ENCODE measurements at places on chromosomes 4 and X. TPM values are rescaled to one million over a fixed set of nuclear protein-coding genes. Genes with fewer than 3 reads are reported as not detected.

The CENPVL2 gene
- total RNA-seq: not detected

The TCEAL5 gene
- not detected for total RNA-seq

The JCHAIN gene
- 1.4 TPM for total RNA-seq

The CDKL5 gene
- total RNA-seq: 8.2 TPM

The BTC gene
- 6.5 TPM for total RNA-seq

The CT45A9 gene
- not detected for total RNA-seq

The SH2D1A gene
- not detected for total RNA-seq

The NDST4 gene
- total RNA-seq: not detected

The FABP2 gene
- not detected for total RNA-seq

The IBSP gene
- total RNA-seq: not detected

The ZNF630 gene
- total RNA-seq: 9.8 TPM

The FATE1 gene
- not detected for total RNA-seq

The TMEM271 gene
- 8.7 TPM for total RNA-seq

The NR0B1 gene
- not detected for total RNA-seq

The SLITRK2 gene
- total RNA-seq: 2.2 TPM

The NUP62CL gene
- 1.4 TPM for total RNA-seq

GRCh38 chr4:155604718-155605626, 61.7 kb upstream of the GUCY1A1 start:
- H3K27me3 ChIP-seq: no peaks in the 10 kb centered on the region
- H3K4me3 ChIP-seq: no peak overlapping the region
- H3K27ac ChIP-seq: no peak overlapping the region
- H3K36me3 ChIP-seq: no peaks in the 10 kb centered on the region
- peak; percentile 67 for DNase-seq

- no peaks in the 10 kb centered on the region for H3K36me3 ChIP-seq
- no peak for DNase-seq
- no peak overlapping the region for H3K4me3 ChIP-seq
- no peak overlapping the region for H3K27ac ChIP-seq
- H3K27me3 ChIP-seq: no peaks in the 10 kb centered on the region
Observed at GRCh38 chrX:112832481-112833095, 8.0 kb downstream of the AMOT start.

GRCh38 chr4:87251106-87251505, 30.7 kb upstream of the KLHL8 start:
- no peak for DNase-seq
- no peaks in the 10 kb centered on the region for H3K27me3 ChIP-seq
- H3K36me3 ChIP-seq: no peaks in the 10 kb centered on the region

- H3K27me3 ChIP-seq: no peaks in the 10 kb centered on the region
- no peaks in the 10 kb centered on the region for H3K36me3 ChIP-seq
- H3K4me1 ChIP-seq: peaks cover 50% of the 10 kb centered on the region
- DNase-seq: no peak
Observed at GRCh38 chrX:65679071-65679540, 11.7 kb downstream of the MSN start.

GRCh38 chr4:79272126-79272525, 53.7 kb downstream of the NAA11 start:
- no peak overlapping the region for H3K27ac ChIP-seq
- no peaks in the 10 kb centered on the region for H3K36me3 ChIP-seq
- no peaks in the 10 kb centered on the region for H3K27me3 ChIP-seq

DNA sequence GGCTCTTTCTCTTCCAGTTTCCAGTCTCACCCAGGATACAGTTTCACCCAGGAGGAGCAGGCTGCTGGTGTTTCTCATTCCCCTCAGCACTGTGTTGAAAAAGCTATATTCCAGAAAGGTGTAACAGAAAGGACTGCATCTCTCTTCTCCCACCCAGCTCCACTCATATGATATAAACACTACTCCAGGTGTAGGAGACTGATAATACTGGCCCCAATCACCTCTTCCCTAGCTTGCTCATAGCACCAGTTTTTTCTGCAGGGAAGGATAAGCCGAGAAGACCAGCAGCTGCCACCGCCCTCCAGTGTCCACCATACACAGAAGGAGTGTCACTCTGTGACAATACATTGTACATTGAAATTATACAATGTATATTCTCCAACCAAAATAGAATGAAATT, 105.5 kb upstream of the STK26 start:
- no peaks in the 10 kb centered on the region for H3K4me1 ChIP-seq
- H3K36me3 ChIP-seq: no peaks in the 10 kb centered on the region
- no peak overlapping the region for H3K4me3 ChIP-seq

DNA sequence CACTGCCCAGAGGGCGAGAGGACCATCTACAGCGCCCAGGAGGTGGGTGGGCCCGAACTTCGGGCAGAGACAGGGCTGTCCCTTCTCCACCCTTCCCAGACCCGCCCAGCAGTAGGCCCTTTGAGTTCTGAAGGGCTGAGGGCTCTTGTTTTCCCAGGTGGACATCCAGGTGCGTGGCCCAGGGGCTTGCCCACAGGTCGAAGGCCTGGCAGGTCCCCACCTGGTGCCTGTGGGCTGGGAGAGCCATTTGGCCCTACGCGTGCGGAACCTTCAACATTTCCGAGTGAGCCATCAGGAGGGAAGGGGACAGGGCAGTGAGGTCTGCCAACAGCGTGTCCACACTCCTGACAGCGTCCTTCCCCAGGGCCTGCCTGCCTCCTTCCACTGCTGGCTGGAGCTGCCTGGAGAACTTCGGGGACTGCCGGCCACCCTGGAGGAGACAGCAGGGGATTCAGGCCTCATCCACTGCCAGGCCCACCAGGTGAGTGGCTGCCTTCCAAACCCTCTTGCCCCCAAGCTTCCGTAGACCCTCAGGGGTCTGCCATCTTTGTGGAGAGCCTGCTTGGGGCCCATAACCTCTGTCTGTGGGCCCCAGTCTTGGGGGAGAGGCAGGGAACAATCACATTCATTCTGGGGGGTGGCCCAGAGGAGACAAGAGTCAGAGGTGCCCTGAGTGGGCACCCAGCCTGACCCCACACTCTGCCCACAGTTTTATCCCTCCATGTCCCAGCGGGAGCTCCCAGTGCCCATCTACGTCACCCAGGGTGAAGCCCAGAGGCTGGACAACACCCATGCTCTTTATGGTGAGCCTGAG, 6.8 kb downstream of the PLXNB3 start:
- H3K36me3 ChIP-seq: no peaks in the 10 kb centered on the region
- H3K4me3 ChIP-seq: no peak overlapping the region
- no peak for DNase-seq
- peaks cover 9% of the 10 kb centered on the region for H3K4me1 ChIP-seq
- no peak overlapping the region for H3K27ac ChIP-seq

- no peak overlapping the region for H3K27ac ChIP-seq
- H3K27me3 ChIP-seq: no peaks in the 10 kb centered on the region
- H3K4me3 ChIP-seq: no peak overlapping the region
- no peak for DNase-seq
- H3K4me1 ChIP-seq: no peaks in the 10 kb centered on the region
Observed at GRCh38 chrX:119880076-119880475, 8.4 kb downstream of the NDUFA1 start.

GRCh38 chrX:28659269-28659668, 72.0 kb downstream of the IL1RAPL1 start:
- no peaks in the 10 kb centered on the region for H3K27me3 ChIP-seq
- no peaks in the 10 kb centered on the region for H3K4me1 ChIP-seq
- no peak for DNase-seq
- H3K27ac ChIP-seq: no peak overlapping the region
- H3K4me3 ChIP-seq: no peak overlapping the region
- no peaks in the 10 kb centered on the region for H3K36me3 ChIP-seq

DNA sequence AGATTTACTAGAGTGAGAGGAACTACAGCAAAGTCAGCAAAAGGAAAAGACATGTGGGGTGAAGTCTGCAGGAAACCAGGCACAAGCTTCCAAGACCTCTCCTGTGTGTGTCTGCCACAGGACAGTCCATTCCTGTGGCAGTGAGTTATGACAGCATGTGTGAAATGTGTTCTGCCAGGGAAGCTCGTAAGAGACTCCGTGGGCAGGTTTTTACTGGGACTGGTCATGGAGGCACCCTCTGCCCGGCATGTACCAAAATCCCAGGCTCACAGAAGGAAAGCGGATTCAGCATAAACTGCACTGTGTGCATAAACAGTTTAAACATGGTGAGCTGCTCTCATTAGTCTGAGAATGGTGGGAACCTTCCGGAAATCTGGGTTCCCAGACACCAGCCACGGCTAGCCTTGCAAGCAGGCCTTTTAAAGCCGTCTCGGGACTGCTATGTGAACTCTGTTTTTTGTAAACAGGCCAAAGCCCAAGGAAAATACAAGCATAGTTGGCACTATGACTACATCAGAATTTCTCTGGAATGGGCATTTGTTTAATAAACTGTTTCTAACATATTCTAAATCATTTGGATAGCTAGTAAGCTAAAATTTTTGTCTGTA, 288.5 kb downstream of the TENM3 start:
- H3K27ac ChIP-seq: no peak overlapping the region
- no peaks in the 10 kb centered on the region for H3K27me3 ChIP-seq
- DNase-seq: no peak

DNA sequence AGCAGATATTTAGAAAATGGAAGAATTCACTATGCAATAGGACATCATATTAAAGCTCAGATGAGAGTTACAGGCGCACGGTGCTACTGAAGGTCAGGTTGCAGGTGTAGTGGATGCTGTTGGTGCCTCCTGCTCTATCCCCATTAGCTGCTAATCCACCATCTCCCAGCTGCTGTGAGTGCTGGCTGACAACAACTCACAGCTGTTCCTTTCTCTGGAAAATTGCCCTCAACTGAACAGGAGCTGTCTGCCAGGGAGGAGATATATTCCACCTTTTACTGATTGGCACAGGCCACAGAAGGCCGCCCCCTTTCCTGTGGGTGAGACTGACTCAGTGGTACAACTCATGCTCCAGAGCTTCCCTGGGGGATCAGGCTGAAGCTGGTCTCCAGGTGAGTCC, 48.7 kb downstream of the UCHL1 start:
- no peaks in the 10 kb centered on the region for H3K36me3 ChIP-seq
- H3K27me3 ChIP-seq: no peaks in the 10 kb centered on the region
- no peak overlapping the region for H3K4me3 ChIP-seq
- no peak overlapping the region for H3K27ac ChIP-seq
- DNase-seq: no peak
- no peaks in the 10 kb centered on the region for H3K4me1 ChIP-seq

- no peak overlapping the region for H3K27ac ChIP-seq
- no peak for DNase-seq
- no peak overlapping the region for H3K4me3 ChIP-seq
- H3K4me1 ChIP-seq: no peaks in the 10 kb centered on the region
Observed at GRCh38 chr4:83067058-83067639, 32.2 kb downstream of the COPS4 start.

GRCh38 chrX:1500701-1501624, 36.0 kb downstream of the P2RY8 start:
- H3K27ac ChIP-seq: no peak overlapping the region
- DNase-seq: peak; percentile 32
- H3K4me3 ChIP-seq: no peak overlapping the region

GRCh38 chr4:13248621-13249298, 235.4 kb downstream of the RAB28 start:
- DNase-seq: no peak
- H3K27ac ChIP-seq: no peak overlapping the region
- H3K36me3 ChIP-seq: no peaks in the 10 kb centered on the region

- peaks cover 4% of the 10 kb centered on the region for H3K36me3 ChIP-seq
- no peak overlapping the region for H3K4me3 ChIP-seq
- H3K27ac ChIP-seq: no peak overlapping the region
- no peaks in the 10 kb centered on the region for H3K27me3 ChIP-seq
- H3K4me1 ChIP-seq: peaks cover 12% of the 10 kb centered on the region
Observed at GRCh38 chr4:3343358-3343757, 50.5 kb downstream of the RGS12 start.

DNA sequence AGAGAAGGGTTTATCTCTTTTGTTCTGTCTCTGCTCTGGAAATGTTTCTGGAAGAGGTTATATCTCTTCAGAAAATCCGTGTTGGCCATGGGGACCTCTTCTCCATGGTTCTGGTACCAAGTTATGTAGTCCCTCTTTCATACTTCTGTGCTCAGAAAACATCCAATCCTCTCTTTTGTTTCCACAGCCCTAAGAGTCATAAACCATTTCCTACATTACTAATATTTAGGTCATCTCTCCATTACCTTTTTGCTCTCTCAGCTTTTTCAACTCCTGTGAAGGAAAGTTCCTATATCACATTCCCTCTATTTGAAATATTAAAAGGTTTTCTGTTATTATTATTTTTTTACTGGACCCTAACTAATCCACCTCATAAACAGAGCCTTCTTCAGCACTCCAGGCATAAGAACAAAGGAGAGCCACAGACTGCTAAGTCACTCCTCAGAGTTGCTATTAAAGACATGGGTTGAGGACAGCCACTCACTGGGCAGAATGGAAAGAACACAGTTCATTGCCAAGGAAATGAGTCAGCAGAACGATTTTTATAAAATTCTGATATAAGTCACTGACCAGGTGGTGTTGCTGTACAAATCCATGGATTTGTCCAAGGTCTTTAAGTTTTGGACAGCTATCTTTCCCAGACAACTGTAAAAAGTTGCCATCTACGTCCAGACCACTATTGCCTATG, 122.4 kb upstream of the NPY2R start:
- H3K27me3 ChIP-seq: no peaks in the 10 kb centered on the region
- no peak for DNase-seq
- no peak overlapping the region for H3K4me3 ChIP-seq
- H3K27ac ChIP-seq: no peak overlapping the region
- H3K36me3 ChIP-seq: no peaks in the 10 kb centered on the region

DNA sequence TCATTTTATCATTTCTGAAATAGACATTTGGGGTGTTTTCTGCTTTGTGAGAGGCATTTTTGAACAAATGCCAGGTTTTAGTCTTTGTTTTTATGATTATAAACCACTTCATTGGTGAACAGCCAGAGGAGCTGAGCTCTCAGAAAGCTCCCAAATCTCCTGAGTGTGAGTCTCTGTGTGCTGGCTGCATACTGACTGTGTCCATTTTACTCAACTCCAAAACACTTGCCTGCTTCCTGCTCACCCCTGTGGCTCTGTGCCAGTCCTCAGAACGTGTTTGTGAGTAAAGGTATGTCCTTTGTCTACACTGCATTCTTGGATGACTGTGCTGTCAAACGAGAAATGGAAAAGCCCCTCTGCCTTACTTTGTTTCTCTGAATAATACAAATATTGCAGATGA, 5.4 kb upstream of the LRAT start:
- DNase-seq: no peak
- H3K36me3 ChIP-seq: no peaks in the 10 kb centered on the region
- no peak overlapping the region for H3K4me3 ChIP-seq

DNA sequence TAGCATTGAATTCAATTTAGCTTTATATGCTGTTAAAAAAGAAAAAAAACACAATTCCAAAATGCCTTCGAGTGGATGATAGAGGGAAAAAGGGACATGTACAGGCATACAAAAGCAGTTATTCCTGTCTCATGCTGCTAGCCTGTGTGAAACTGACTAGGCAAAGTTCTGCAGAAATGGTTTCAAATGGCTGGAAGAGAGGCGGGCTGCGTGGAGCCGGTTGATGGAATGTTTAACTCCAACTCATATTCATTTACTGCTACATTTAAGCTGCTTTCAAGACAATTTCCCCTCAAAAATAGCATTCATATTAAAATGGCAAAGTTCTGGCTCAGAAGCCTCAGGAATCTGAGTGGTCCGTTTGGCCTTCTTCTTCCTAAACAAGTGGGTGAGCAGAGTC, 143.8 kb upstream of the PPARGC1A start:
- no peak for DNase-seq
- no peaks in the 10 kb centered on the region for H3K36me3 ChIP-seq
- no peaks in the 10 kb centered on the region for H3K4me1 ChIP-seq
- H3K27ac ChIP-seq: no peak overlapping the region
- no peak overlapping the region for H3K4me3 ChIP-seq

- no peak overlapping the region for H3K4me3 ChIP-seq
- H3K4me1 ChIP-seq: no peaks in the 10 kb centered on the region
- H3K36me3 ChIP-seq: no peaks in the 10 kb centered on the region
- no peaks in the 10 kb centered on the region for H3K27me3 ChIP-seq
- DNase-seq: no peak
Observed at GRCh38 chrX:104419211-104419610, 146.8 kb upstream of the IL1RAPL2 start.

- no peak for DNase-seq
- no peak overlapping the region for H3K27ac ChIP-seq
- H3K4me3 ChIP-seq: no peak overlapping the region
Observed at GRCh38 chrX:43474321-43474720, 181.8 kb upstream of the MAOA start.
